Naive thymus-derived CD4-positive, alpha-beta T cell (primary cell): ENCODE measurements at places on chromosomes 7 and 10. TPM values are rescaled to one million over a fixed set of nuclear protein-coding genes. Genes with fewer than 3 reads are reported as not detected.

DNA sequence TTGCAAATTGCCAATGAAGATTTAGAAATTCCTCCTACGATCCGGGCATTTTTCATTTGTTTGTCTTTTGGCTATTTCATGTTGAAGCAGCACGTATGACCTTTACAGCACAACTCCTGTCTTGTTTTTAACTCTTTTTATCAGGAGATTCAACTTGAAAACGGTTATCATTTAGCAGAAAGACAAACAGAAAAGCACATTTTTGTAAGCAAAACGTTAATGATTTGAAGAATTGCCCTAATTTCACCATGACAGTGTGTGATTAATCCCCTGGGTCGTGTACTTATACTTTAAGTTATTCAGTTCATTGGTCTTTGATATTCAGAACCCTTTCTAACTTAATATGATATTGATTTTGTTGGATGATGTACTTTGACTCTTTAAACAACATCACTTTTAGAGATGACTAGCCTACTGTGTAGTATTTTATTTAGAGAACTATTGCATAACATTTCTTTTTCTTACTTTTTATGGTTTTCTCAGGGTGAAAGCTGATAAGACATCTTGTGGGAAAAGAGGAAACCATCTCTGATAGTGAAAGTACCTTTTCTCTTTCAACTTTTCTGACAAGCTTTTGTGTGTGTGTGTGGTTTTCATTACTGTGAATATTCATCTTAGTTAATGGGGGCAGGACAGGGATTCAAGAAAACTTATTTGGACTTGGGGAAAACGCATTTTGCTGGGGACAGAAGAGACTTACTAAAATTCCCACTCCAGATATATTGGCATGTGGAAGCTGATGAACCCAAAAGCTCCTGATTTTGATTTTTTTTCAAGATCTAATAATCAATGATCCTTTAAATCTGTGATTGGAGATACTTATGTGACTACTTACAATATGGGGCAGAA lies 8.1 kb downstream of the HHEX start:
- no peak for DNase-seq

- DNase-seq, result no peak
These were observed 462.8 kb upstream of the ZWINT start for GRCh38 chr10:56823849-56824248.

The GNG11 gene
- not detected for total RNA-seq

GRCh38 chr10:104084482-104085142 lies 1.1 kb downstream of the COL17A1 start:
- no peak for DNase-seq

DNA sequence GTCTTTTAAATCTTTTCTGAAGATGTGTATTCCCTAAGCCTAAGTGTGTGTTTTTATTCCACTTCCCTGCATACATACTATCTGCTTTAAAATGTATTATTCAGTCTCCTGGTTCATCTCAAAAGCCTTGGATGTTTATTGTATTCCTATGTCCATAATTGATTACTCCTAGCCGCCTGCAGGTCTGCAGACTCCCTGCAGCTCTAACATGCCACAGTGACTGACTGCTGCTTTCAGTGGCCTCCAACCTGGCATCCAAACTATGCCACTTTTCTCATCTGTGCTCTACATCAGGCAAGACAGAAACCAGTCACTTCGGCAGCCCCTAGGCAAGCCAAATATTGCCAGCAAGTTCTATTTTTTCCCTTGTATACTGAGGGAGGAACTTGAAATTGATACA lies 81.7 kb downstream of the ABCA13 start:
- DNase-seq, result no peak

The GRID2IP gene
- total RNA-seq, result 0.24 TPM

DNA sequence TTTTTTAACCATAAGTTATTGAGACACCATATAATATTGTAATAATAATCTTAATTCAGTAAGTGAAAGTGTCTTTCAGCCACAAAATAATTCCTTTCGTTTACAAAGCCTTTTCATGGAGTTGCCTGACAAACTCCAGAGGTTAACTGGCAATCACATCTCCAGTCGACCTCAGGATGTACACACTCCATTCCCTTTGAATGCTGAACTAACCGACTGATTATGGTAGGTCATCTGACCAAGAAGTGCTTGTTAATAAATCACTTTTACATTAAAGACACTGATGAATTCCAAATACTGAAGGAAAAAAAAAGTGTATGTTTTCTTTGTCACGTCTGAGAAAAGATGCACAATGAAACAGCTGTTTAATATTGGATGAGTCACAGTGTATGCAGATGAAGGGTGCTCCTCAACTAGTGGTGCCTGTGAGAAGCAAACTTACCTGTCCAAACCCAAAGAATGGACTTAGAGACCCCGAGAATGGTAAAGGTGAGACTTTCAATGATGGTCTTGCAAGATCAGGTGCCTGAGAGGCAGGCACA lies 348.1 kb upstream of the VWC2 start:
- DNase-seq, result no peak

The NRAP gene
- total RNA-seq, result not detected

DNA sequence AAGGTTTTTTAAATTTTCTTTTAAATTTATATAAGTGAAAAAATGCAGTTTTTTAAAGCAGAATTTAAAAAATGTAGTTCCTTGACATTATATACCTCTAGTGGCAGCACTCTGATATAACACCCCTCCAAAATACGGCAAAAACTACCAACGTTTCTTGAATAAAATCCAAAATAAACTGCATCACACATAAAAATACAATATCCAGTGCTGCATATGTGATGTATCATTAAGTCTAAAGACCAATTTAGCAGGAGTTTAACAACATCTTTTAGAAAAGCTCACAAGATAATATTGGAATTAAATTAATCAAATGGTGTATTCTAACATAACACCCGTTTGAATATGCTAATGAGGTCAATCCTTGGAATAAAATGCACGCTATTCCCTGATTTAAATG lies 1.4 kb downstream of the TCERG1L start:
- no peak for DNase-seq

DNA sequence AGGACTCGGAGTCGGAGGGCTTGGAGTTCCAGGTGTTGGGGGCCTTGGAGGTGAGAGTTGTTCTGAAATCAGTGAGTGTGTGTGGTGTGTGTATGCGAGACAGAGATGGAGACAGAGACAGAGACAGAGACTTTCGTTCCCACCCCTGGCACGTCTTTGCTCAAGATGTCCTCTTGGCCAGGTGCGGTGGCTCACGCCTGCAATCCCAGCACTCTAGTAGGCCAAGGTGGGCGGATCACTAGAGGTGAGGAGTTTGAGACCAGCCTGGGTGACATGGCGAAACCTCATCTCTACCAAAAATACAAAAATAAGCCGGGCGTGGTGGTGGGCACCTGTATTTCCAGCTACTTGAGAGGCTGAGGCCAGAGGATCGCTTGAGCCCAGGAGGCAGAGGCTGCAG lies 20.0 kb upstream of the LIMK1 start:
- no peak for DNase-seq

DNA sequence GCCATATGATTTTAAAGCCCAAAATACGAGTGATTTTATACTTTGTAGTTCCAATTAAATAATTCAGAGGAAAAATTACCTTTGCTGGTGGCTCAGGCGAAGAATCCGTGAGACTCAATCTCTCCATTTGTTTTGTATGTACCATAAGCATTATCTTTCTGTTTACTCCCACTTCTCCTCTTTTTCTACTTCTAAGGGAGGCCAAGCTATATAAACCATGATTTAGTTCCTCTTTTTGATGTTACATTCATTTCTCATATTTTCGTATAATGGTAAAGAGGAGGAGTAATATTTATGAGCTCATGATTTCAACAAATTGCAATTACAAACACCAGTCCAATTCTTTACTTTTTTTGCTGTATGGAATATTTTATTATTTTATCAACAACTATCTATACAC lies 50.6 kb upstream of the TES start:
- no peak for DNase-seq
